ENCODE measurements at places on chromosomes 6 and 20. TPM values are rescaled to one million over a fixed set of nuclear protein-coding genes. Genes with fewer than 3 reads are reported as not detected.

Gene RAD21L1
- total RNA-seq, result not detected

Gene OPRL1
- total RNA-seq, result 0.67 TPM

Gene PSMB8
- 19.6 TPM for total RNA-seq

Gene GDAP1L1
- not detected for total RNA-seq

Gene OR2J2
- not detected for total RNA-seq

Gene ADA
- 62.7 TPM for total RNA-seq

Gene PPP1R14C
- total RNA-seq, result 0.83 TPM

Gene SAPCD1
- 4.1 TPM for total RNA-seq

Gene PAK5
- not detected for total RNA-seq

Gene LINC00237
- not detected for total RNA-seq

Gene BANF2
- total RNA-seq, result not detected

Gene GLP1R
- not detected for total RNA-seq

Gene PXMP4
- 5.7 TPM for total RNA-seq

Gene GINM1
- 30.9 TPM for total RNA-seq

All from A549 treated with CpdA at 1 μM for 4 hours (cell line).